Activated naive CD4-positive, alpha-beta T cell treated with Interleukin-2 at 50 U/mL for 16 hours (primary cell): ENCODE measurements at places on chromosomes 11 and 22.

GRCh38 chr22:44995105-44995514 is 14.7 kb downstream of the PHF21B start:
- DNase-seq = no peak

GRCh38 chr22:44491269-44492035 is 6.6 kb downstream of the RTL6 start:
- no peak for DNase-seq

DNA sequence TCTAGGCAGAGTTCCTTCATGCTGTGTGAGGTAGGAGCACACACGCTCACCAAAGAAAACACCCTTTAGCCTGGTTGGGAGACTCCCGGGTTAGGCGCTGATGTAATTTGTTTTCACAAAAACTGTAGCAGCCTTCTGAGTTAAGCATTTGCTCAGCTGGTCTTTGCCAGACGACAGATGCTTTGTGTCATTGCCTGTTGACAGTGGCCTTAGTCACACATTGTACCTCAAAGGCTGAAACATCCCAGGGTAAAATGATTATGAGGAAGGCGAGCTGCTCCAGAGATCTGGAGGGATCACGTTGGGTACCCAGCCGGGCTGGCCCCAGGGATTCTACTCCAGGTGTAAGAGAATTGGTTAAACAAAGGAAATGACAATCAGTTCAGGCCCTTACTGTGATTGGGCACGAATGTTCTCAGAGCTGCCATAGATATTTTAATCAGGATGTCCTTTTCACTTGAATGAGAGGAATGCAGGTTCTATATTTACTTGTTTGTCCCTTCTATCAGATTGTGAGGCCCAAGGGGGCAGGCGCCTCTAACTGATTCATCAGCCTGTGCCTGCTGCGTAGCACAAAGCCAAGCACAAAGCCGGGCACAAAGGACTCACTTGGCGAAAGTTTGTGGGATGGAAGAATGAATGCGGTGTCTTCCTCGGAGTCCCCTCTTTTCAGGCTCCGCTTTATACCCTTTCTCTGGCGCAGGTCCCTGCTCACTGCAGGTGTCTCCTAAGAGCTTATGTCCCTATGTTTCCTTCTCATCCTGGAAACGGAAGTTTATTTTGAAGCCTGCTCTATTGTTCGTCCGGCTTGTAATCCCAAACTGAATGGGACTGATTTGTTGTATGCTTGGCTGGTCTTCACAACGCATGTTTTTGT is 47.1 kb downstream of the ADM start:
- DNase-seq = no peak

GRCh38 chr22:50260801-50261614 is 475 bp downstream of the MAPK12 start:
- peak; percentile 40 for DNase-seq

GRCh38 chr11:825366-826226 is 2.1 kb upstream of the CRACR2B start:
- DNase-seq = no peak

GRCh38 chr22:43113526-43114251 is 3.1 kb downstream of the BIK start:
- no peak for DNase-seq

- DNase-seq = no peak
Observed at GRCh38 chr22:44436736-44437135, 61.3 kb downstream of the RTL6 start.

DNA sequence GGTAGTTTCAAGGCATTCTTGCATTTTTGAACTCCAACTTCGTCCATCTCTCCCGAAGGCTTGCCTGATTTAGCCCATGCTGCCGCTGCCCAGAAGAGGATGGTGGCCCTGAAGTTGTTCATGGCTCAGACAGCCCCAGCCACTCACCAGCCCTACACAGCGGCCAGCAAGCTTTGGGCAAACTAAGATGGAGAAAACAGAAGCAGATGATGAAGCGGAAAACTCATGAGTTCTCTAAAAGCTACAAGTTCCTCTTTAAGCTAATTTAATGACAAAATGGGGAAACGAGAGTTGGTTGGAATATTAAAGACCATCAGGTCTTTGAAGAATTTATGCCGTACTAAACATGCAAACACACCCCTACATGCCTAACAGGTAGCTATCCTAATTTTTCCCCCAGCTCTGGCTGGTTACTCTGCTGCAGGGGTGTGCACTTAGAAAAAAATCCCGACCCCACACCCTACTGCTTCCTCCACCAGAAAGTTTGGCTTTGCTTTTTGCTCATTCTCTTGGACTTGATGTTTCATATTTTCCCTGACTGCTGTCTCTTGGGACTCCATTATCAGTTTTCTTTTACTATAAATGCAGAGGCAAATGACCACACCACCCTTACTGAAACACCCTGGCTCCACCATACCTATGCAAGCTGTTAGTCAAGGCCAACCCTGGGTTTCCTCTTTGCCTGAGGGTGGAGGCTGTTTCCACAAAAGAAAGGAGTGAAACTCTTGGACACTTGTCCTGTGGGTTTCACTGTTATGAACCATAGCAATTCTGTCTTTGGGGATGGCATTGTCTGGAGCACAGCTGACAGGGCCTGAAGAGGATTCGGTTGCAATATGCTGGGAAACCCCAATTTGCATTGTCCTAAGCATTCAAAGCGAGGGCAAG is at the start of gene MPEG1:
MPEG1 (minus strand) TSS at position 184 of the 888 bp plus-strand sequence; CDS start at position 122, 62 bp downstream.
- DNase-seq = no peak

DNA sequence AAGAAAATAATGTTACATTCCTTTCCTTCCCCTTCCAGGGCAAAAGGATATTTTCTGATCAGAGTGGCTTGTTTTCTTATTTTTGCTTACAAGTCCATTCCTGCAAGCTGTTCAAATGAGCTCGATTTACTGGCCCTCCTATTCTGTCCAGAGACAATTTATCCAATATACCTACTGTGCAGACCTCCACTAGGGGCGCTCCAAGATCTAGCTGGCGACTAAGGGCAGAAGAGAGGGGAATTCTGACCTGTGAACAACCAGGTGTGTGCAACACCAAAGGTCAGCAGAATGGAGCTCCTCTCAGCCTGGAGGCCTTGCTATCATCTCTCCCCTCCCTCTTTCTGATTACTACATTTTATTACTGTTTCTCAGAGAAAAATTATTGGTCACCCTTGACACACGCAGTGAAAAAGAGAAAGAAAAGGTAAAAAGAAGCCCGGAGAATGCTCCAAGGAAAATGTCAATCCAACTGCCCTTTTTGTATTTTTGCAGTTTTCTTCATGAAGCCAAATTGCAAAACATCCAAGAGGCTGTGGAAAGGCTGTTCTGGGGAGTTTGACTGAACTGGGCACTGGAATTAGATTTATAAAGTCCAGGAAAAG is 3.2 kb downstream of the SEZ6L start:
- DNase-seq = no peak

DNA sequence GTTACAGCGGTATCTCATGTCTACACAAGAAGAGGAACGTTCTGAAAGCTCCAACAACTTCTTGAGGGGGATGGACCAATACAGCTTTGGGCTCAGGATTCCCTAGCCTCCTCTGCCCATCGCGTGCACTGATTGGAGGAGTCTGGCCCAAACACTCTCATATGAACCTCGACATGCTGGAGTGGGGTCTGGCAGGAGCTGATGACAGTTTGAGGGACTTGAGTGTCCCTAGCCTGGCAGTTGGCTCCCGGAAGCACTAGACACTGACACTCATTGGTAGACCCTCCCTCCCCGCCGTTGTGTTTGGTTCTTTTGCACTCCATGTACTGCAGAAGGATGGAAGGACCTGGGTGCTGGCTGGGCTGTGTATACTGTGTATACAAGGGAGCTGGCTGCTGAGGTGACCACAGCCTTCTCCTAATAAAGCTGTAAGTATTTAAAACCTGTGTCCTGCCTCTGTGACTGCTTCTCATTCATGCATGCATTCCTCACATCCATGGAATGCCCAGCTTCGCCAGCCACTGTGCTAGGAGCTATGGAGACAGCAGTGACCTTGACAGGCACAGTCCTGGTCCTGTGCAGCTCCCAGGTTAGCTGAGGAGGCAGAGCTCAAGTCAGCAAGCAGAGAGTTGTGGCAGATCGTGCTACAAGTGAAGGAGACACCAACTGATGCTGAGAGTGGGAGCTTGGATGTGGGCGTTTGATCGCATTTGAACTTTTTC is 27.9 kb downstream of the ADAMTS15 start:
- no peak for DNase-seq

DNA sequence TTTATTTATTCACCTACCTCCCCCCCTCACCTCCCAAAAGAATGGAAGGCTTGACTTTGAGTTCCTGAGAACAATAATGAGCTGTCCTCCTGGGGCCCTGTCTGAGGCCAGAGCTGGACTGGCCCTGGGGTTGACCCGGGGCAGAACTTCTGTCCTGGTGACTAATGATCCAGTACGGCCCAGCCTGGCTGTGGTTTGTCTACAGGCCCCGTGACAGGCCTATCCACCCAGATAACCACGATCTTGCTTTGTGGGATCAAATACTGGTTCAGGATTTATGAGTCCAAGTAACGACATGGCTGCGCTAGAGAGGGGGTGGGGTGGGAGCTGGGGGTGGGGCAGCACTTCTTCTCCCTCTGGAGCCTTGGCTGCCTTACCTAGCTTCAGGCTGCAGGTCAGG is 81.5 kb downstream of the WT1 start:
- no peak for DNase-seq

DNA sequence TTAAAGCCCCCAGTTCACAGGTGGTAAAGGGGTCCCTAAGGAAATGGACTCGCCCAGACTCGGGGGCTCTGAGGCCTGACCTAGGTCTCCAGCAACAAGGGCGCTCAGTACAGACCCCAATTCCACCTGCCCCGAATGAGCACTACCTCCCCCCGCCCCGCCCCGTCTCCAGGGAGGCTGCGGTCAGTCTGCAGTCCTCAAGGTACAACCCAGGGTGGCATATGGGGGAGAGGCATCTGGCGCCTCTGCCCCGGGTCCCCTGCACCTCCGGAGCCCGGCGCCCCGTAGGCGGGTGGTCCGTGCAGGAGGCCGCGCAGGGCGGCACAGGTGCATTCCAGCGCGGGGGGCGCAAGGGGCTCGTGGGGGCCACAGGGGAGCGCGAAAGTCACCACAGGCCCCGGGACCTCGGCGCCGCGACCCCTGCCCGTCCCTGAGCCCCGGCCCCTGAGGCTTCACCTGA is 361 bp downstream of the CTSD start:
- no peak for DNase-seq

DNA sequence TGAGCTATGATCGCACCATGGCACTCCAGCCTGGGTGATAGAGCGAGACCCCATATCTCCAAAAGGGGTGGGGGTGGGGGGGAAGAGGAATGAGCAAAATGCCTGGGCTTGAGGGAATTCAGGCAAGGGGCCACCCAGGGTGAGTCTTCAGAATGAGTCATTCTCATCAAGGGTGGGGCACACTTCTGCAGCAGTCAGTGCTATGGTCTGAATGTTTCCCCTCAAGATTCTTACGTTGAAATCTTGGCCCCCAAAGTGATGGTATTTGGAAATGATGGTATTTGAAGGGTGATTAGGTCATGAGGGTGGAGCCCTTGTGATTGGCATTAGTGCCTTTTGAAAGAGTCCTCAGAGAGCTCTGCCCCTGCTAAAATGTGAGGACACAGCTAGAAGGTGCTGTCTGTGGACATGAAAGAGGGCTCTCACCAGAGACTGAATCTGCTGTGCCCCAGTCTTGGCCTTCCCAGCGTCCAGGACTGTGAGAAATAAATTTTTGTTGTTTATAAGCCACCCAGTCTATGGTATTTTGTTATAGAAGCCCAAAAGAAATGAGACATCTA is 86.4 kb upstream of the THY1 start:
- no peak for DNase-seq

DNA sequence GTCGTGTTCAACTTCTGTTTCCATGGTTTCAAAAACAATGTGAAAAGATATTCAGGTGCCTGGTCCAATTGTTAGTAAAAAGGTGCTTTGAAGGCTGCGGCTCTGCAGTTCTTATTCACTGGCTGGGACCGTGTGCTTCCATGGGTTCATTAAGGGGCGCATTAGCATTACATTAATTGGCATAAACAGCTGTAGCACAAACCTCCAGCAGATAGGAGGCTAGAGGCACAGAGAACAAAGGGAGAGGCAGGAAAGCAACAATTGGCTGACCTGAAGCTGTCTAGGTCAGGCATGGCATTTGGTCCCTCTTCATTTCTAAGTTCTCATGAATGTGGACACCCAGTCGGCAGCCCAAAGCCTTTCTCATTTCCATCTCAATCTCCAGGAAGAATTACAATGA is 16.6 kb downstream of the PAK1 start:
- DNase-seq = no peak

DNA sequence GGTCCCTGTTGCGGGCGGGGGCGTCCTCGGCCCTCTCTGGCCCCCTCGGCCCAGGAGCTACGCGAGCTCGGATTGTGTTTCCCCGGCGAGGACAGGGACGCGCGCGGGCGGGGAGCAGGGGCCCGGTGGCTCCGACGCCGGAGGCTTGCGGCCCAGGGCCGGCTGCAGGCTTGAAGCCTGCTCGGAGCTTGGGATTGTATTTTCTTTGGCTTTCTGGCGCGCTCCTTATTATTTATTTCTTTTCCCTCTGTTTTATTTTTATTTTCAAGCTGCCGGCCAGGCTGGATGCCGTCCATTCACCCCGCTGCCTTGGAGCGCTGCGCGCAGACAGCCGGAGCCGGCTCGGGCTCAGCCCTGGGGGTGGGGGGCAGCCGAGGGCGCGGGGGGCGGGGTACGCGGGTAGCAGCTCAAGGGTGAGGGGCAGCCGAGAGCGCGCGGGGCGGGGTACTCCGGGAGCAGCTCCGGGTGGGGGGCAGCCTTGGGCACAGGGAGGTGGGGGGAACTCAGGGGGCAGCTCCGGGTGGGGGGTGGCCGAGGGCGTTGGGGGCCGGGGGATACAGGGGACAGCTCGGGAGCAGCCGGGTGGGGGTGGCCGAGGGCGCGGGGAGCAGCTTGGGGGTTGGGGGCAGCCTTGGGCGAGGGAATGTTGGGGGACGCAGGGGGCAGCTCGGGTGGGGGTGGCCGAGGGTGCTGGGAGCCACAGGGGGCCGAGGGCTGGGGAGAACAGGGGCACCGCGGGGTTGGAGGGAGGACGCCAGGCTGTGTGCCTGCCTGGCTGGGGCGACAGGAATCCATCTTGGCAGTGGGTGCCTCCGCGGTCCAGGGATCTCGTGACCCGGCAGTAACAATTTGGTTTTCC is 42.7 kb downstream of the KCNJ1 start:
- DNase-seq = no peak

GRCh38 chr11:10095412-10096208 is 198.4 kb downstream of the SBF2 start:
- DNase-seq = no peak

- DNase-seq = no peak
Observed at GRCh38 chr11:101923554-101923953, 7.2 kb upstream of the ANGPTL5 start.

GRCh38 chr11:116730601-116731000 is 42.2 kb downstream of the BUD13 start:
- no peak for DNase-seq

GRCh38 chr11:83132191-83132590 is 24.7 kb upstream of the PCF11 start:
- DNase-seq = no peak

DNA sequence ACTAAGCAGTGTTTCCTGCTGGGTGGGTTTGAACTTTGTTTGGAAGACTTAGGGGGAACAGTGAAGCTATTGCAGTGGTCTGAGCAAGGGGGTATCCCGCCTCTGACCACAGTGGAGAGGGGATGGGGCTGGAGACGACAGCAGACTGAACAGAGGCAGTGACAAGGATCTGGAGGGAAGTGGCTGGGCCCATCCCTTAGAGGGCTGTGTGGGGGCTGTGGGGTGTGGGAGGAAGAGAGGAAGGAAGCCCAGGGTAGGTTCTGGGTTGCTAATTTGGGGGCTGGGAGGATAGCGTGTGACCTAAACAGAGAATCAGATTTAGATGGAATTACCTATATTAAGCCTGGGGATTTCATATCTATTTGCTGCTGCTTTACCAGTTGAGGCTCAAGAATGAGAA is 70.7 kb downstream of the BMAL1 start:
- DNase-seq = no peak

- DNase-seq = no peak
Observed at GRCh38 chr11:70829134-70829885, 423.1 kb downstream of the SHANK2 start.

GRCh38 chr11:108616549-108616948 is 23.0 kb upstream of the EXPH5 start:
- DNase-seq = no peak
